ENCODE measurements at places on chromosomes 7 and 10. TPM values are rescaled to one million over a fixed set of nuclear protein-coding genes. Genes with fewer than 3 reads are reported as not detected.

Gene PMPCB
- total RNA-seq: 90.3 TPM

Gene TAS2R60
- total RNA-seq: not detected

DNA sequence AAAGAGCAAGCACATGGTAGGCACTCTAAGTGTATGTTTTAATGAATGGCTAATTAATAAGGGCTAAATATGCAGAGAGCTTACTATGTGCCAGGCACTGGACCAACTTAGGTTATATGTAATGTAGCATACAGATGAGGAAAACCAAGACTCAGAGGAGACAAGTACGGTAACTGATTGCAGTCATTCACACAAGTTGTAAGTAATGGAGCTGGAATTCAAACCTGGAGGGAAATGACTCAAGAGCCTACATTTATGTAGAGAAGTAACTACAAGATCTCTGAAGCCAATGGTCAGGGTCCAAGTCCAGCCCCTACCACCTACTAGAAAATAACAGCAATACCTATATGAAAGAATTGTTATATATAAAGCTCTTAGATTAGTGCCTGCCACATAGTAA lies 97.3 kb upstream of the KCNIP2 start:
- no peak overlapping the region for H3K27ac ChIP-seq
- H3K4me1 ChIP-seq: no peaks in the 10 kb centered on the region
- no peaks in the 10 kb centered on the region for H3K27me3 ChIP-seq
- peaks cover 13% of the 10 kb centered on the region for H3K36me3 ChIP-seq
- H3K4me3 ChIP-seq: no peak overlapping the region

- peaks cover 5% of the 10 kb centered on the region for H3K36me3 ChIP-seq
- H3K27me3 ChIP-seq: no peaks in the 10 kb centered on the region
- peaks cover 51% of the 10 kb centered on the region for H3K4me1 ChIP-seq
These were observed 163.7 kb upstream of the AHR start for GRCh38 chr7:17134786-17135185.

DNA sequence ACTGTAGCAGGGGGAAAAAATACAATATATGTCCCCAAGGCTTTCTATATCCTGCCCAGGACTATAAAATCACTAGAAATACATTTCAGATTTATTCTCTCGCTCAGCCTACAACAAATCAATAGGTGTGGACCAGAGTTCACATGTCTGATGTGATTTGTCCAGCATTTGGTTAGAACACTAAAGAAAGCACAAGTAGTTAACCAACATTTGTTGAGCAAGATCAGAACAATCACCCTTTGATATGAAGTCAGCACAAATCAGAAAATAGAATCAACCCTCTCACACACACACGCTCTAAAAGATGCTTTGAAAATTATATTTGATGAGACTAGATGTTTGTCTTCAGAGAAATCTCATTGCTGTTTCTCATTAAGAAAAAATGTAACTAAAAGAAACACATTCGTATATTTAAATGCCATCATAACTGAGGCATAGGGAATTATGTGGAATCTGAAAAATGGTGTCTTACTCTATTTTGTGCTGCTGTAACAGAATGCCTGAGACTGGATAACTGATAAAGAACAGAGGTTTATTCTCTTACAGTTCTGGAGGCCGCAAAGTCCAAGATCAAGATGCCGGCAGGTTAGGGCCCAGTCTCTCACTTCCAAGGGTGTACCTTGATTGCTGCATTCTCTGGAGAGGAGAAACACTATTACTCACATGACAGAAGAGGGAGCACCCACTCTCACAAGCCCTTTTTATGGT lies 10.5 kb downstream of the AKR1D1 start:
- H3K27ac ChIP-seq: no peak overlapping the region
- H3K36me3 ChIP-seq: no peaks in the 10 kb centered on the region
- no peak for DNase-seq
- H3K4me1 ChIP-seq: no peaks in the 10 kb centered on the region
- H3K4me3 ChIP-seq: no peak overlapping the region

Gene DLX5
- total RNA-seq: not detected
